ENCODE measurements at places on chromosomes 16 and 17. TPM values are rescaled to one million over a fixed set of nuclear protein-coding genes. Genes with fewer than 3 reads are reported as not detected.
A peak's percentile ranks its signal among the peaks of the same experiment; 100 is the strongest.

DNA sequence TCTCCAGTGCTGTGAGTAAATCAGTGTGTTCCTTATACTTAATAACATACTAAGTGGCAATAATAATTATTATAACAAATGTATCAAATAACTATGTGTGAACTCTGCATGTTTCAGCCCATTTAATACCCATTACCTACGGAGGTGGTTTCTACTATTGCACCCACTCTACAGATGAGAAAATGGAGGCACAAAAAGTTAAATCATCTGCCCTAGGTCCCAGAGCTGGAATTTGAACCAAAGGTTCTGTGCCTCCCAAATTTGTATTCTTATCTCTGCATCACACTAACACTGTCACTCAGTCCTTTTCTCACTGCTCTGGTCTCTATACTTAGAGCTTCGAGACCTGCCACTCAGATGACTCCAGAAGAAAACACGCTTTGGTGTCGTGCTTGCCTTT is 417.0 kb downstream of the MAF start:
- DNase-seq, result no peak

- DNase-seq, result no peak
Measured at GRCh38 chr17:82016061-82016874, 6.4 kb downstream of the CENPX start.

- DNase-seq, result peak; percentile 59
Measured at GRCh38 chr16:21608639-21609328, 9.4 kb downstream of the METTL9 start.

GRCh38 chr17:7262935-7263800 is 890 bp upstream of the CLDN7 start:
- DNase-seq, result no peak

- DNase-seq, result no peak
Measured at GRCh38 chr17:55742272-55743102, 8.4 kb upstream of the PCTP start.

DNA sequence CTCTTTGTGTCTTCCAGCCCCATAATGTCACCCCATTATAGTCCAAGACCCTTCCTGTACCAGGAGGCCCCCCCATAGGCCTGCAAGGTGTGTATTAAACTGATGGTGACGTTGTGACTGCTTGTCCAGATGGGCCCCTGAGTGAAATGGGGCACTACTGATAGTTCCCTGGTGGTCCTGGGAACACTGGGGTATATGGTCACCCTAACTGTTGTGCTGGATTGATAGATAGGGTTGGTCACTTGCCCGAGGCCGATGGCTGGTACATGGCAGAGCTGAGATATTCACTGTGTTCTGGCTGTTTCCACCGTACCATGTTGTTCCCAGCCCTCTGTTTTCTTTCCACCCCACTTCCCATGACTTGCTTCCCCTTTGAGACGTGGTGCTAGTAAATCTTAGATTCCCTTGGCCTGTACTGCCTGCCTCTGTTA is 4.3 kb downstream of the CNP start:
- no peak for DNase-seq

DNA sequence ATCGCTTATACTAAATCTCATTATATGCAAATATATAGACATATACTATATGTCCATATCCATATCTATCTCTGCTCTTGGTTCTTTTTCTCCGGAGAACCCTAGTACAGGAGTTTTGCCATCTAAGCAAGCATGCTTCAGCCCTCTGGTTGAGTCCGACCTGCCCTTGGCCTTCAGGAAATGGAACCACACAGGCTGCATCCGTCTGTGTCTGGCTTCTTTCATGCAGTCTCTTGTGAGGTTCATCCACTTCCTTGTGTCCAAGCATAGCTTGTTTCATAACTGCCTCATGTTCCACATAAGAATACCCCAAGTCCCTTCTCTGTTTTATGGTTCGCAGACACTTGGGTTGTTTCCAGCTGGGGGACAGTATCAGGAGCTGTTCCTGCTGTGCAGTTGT is 16.8 kb downstream of the SNX20 start:
- no peak for DNase-seq

DNA sequence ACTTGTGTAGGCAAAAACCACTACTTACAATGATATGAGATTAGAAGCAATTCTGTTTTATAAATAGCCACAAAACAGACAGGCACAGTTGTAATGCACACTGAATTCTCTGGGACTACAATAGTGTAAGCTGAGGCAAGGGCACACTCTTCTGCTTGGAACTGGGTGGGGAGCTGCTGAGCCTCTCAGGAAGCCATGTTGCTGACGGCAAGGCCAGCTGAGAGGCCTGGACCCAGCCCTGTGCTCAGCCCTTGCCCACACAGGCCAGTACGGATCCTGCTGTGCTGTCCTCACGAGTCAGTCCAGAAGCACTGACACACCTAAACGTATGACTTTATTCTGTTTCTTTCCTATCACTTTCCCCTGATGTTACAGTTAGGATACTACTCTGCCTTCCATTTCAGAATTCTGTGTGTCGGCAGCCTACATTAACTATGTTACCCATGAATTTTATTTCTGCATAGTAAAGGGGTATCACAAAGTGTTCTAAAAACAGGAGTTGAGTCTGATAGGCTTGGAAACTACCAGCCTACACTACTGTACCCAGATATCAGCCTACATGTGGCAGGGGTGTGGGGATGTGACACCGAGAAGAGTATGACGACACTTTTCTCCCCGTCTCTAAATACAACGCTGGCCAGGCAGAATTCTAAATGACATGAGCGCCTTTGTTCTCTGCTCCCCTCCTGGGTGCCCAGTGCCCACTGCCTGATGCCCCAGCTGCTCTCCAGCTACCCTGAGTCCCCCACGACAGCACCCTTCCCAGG is 41.1 kb upstream of the FAAP100 start:
- DNase-seq, result no peak

- no peak for DNase-seq
Measured at GRCh38 chr16:29819506-29819905, 756 bp upstream of the MVP start.

- peak; percentile 30 for DNase-seq
Measured at GRCh38 chr17:3935140-3935542, 18.9 kb upstream of the P2RX1 start.

DNA sequence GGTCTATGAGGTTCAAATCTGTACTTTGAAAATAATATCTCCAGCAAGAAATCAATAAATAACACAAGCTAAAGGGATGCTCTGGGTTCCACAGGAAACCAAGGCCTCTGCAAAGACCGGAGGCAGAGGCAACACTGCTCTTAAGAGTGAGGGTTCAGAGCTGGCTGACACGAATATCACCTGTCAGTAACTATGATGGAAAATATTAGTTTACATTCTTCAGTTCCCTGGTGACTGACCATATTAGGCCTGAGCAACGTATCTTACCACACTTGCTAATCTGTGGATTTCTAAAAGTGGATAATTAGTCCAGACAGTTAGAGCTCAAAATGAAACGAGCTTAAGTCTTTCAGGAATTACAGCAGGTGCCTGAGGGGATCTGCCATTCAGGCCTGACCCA is 459.3 kb downstream of the HS3ST3B1 start:
- no peak for DNase-seq

DNA sequence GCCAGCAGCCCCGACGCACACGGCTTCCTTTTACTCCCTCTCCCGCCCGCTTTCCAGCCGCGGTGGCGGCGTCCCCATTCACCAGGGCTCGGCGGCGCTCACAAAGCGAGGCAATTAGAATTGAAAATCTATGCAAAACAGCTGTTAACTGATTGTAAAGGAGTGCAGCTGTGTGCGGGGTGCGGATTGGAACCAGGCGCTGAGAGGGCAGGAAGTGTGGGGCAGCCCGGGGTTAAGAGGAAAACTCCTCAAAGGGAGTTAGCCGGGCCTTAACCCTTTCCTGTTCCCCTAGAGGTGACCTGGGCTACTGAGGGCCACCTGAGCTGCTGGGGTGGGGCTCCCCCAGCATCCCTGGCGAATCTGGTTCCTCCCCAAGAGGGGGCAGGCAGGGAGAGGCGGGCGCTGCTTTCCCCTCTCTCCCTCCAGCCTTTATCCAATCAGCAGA is 5.8 kb upstream of the GSE1 start:
- DNase-seq, result no peak

- no peak for DNase-seq
Measured at GRCh38 chr17:31093866-31094599, 744 bp upstream of the NF1 start.

DNA sequence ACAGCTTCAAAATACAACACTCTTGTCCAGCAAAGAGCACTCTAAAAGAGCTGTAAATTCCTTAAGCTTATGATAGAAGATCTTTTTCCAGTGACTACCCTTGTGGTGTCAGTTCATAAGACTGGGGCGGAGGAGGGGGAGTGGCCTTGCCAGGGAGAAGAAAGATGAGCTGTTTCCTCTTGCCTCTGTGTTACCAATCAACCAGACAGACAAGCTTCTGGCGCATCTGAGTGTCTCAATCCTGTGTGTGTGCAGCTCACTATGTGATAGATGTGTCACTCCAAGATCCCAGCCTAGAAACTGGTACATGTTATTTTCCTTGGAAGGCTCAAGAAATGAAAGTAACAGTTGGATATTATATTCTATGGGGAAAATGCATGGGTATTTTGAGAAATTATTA is 167.4 kb upstream of the CACNG3 start:
- DNase-seq, result no peak

- no peak for DNase-seq
Measured at GRCh38 chr16:83692224-83692623, 115.6 kb upstream of the HSBP1 start.

- DNase-seq, result no peak
Measured at GRCh38 chr16:57798953-57799599, 3.2 kb downstream of the KIFC3 start.

GRCh38 chr17:58321571-58322525 is 6.7 kb downstream of the TSPOAP1 start:
- DNase-seq, result no peak

DNA sequence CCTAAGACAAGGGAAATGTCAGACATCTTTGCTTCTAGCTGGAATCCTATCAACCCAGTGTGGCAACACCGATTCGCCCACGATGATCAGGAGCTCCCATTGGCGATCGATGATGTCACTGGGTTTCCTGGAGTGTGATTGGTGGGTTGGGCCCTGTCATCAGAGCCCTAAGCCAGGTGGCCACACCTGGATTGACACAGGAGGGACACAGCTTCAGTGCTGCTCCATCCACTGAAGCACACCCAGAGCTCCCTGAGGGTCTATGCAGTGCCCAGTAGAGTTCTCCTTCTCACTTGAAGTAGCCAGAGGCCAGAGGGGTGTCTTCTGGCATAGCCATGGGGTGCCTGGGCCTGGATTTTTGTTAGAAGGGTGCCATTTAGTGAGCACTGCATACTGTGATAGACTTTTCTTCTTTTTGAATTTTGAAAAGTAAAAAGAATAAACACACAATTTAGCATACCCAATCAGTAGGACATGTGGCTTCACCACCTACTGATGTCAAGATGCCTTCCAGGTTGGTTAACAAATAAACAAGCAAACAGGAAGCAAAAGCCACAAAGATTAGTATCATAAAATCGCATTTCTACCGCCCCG is 77.6 kb downstream of the CMIP start:
- DNase-seq, result peak; percentile 51

DNA sequence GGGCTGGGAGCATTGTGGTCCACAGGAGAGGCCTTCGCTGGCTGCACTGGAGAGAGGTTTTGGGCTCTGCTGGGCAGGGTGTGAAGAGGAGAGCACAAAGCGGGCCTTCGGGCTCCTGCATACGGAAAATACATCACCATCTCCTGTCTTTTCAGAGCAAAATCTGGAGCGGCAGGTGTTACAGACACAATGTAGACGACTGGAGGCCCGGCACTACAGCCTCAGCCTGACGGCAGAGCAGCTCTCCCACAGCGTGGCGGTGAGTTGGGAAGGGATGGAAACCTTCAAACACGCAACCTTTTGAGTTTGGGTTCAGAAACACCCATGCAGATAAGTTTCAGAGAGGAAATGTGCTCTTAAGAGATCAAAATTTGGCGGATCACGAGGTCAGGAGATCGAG is 17.9 kb downstream of the GINS2 start:
- no peak for DNase-seq

DNA sequence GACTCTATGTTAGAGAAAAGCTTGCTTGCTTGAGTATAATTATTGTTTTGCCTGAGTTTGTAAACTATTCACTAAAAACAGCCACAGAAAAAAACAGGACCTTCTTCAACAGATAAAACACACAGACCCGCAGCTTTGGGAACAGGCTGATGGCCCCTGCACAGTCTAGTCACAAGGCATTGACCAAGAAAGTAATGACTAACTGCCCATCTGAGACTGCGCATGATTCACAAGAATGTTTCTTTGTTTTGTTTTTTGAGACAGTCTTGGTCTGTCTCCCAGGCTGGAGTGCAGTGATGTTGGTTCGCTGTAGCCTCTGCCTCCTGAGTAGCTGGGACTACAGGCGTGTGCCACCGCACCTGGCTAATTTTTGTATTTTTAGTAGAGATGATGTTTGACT is 2.8 kb upstream of the ZKSCAN2 start:
- no peak for DNase-seq

DNA sequence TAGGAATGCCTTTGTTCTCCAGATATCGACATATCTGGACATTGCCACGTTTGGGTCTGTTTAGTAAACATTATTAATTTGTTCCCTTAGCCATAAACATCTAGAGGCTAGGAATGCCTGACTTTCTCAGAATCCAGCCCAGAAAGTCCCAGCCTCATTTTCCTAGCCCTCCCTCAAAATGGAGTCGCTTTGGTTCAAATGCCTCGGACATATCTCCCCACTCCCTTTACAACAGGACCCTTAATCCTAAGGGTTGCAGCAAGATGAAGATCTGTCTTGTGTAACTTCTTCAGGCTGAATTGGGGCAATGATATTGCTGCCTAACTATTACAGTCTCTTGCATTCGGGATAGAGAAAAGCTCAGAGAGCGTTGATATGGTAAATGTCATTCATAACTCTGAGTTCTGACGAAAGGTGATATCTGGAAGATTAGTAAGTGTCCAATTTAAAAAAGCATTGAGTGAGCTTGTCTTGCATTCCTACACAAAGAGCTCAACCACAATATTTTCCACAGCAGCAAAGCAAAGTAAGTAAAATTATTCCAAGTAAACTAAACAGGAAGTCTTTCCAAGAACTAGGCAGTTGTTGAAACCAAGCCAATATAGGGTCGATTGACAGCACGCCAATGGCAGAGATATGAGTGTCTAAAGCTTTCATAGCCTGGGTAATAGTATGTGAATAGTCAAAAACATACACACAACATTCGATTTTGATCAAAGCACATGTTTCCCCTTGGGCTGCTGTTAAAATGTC is 46.0 kb upstream of the ARL4D start:
- no peak for DNase-seq

NOS2 gene
- total RNA-seq, result not detected

USP10 gene
- total RNA-seq, result 94.4 TPM

ITGAX gene
- 43.2 TPM for total RNA-seq

TSNAXIP1 gene
- total RNA-seq, result 0.25 TPM

GP2 gene
- total RNA-seq, result not detected

VAT1L gene
- 0.05 TPM for total RNA-seq

RNU2-1 gene
- total RNA-seq, result 7,042 TPM

NME1 gene
- 90.8 TPM for total RNA-seq

MCRIP2 gene
- 20.3 TPM for total RNA-seq

JPH3 gene
- not detected for total RNA-seq

KRT9 gene
- not detected for total RNA-seq

WNT9B gene
- total RNA-seq, result not detected

SBK1 gene
- total RNA-seq, result 9.8 TPM

MPP2 gene
- total RNA-seq, result 0.48 TPM

UBTF gene
- total RNA-seq, result 107 TPM

KRTAP4-9 gene
- not detected for total RNA-seq

TAT gene
- total RNA-seq, result not detected

PTX4 gene
- not detected for total RNA-seq

TP53TG3F gene
- not detected for total RNA-seq
